Bronchial epithelial cell (primary cell): ENCODE measurements at places on chromosomes 11 and 22. TPM values are rescaled to one million over a fixed set of nuclear protein-coding genes. Genes with fewer than 3 reads are reported as not detected.

The IGSF9B gene
- under 0.01 and 0.38 TPM in 2 replicates for total RNA-seq

The OR51V1 gene
- not detected in 2 replicates for total RNA-seq

The LRRC75B gene
- 4.2 and 5.5 TPM in 2 replicates for total RNA-seq

The P4HA3 gene
- total RNA-seq = under 0.01 and 0.26 TPM in 2 replicates

The ZDHHC5 gene
- total RNA-seq = 30.3 and 43.5 TPM in 2 replicates

The APOL5 gene
- not detected in 2 replicates for total RNA-seq

The OR2AG2 gene
- under 0.01 TPM in 2 replicates for total RNA-seq

The SUSD2 gene
- under 0.01 and 0.13 TPM in 2 replicates for total RNA-seq

The CHRM1 gene
- not detected in 2 replicates for total RNA-seq

The NXPE4 gene
- total RNA-seq = not detected in 2 replicates

GRCh38 chr11:64251753-64252002, 348 bp downstream of the PLCB3 start:
- DNase-seq = no peak

- no peak for DNase-seq
Observed at GRCh38 chr11:44880511-44880910, 70.2 kb downstream of the TP53I11 start.

DNA sequence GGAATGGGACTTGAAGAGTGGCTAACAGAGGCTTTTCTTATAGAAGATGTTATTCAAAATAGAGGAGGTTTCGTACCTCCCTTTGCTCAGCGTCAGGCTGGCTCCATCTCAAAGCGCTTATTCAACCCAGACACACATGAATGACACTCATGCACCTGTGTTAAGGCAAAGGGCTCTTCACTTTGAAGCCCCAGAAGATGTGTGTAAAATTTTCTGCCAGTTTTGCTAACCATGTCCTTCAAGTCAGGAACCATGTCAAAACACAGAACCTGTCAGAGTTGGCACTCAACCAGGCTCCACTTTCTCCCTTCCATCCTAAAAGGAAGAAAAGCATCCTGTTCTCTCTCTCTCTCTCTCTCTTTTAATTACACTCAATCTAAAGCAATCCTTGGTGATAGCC, 352.8 kb upstream of the NARS2 start:
- no peak for DNase-seq

DNA sequence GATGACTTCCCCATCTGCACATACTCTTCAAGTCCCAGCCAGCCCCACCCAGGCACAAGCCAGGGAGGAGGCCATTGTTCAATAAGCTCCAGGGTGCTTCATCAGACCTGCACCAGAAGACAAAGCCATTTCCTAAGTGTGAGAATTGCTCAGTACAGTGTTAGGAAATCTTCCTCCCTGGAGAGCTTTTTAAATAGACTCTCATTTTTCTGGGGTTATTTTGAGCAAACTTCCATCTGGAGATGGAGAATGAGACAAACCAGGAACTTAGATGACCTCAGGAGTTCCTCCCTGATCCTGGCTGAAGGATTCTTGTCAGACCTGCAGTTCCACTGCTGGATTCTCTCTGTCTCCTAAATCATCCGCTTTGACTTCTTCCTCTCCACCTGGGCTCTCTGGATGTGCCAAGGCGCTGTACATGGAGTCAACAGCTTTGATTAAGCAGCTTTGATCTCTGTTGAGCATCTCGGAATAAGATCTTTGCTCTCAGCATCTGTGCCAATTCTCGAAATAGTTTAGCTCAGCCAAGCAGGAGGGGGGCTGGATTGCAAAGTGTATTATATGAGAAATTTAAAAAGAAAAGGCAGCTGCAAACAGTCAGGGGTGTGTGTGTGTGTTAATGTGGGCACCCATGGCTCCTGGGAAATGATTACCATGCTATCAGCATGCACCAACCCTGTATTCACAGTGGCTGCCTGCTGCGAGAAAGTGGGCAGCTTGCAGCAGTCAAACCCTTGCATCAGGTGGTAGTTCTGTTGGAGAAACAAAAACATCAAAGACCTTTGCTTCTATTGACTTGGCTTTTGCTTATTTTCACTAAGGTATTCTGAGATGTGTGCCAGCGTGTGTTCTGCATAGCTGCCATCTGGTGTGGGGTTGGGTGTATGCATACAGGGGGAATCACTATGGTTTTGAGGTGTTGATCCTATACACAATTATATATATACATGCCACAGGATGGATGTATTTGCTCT, 70.2 kb upstream of the NAV2 start:
- DNase-seq = no peak

DNA sequence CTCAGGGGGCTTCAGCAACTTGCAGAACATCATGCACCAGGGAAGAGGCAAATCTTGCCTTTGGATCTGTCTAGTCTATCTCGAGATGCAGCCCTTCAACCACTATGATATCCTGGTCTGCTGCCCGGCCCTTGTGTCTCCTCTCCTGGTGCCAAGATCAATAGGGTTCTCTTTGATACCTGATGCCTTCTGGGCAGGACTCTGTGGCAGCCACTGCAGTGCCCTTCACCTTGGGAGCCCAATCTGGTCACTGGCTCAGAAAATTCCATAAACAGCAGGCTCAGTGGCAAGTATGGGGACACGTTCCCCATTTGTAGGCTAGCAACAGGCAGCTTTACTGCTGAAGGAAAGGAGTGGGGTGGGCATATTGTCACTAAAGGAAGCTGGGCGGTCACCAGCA, 23.4 kb downstream of the SYN3 start:
- no peak for DNase-seq

GRCh38 chr11:123521930-123522329, 91.9 kb downstream of the GRAMD1B start:
- DNase-seq = no peak

DNA sequence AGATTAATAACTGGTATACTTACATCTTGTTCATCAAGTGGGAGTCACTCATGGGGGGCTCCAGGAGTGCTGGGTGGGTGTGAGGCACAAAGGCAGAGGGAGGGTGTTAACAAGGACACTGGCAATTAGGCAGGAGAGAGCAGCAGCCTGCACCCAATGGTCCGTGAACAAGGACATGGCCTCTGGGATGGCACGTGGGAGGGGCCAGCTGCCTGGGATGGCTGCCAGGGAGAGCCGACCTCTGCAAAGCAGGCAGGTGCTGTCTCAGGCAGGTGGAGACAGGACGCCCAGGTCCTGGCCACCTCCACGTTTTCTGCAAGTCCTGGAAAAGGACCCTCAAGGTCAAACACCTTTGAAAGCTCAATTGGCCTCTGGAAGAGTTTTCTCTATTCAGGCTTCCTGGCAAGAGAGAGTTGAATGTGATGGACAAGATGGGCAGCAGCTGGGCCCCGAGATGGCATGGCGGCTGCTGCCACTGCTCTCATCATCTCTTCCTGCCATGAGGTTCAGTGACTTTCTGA, 257.1 kb downstream of the BUD13 start:
- no peak for DNase-seq

DNA sequence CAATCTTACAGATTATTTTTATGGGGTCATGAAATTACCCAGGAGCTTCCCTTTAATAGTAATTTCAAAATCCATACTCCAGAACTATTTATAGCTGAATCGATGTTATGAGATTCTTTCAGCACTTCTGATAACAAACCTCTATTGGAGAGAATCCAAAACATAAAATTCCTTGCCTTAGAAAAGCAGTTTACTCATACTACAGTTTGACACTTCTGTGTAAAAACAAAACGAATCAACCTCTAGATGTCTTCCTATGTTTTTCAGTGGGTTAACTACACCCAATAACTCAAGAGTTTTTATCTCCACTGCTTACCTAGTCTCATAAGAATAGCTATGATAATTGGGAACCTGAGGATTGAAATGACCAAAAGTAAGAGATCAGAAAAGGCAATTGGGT, 35.6 kb downstream of the KIF18A start:
- no peak for DNase-seq

GRCh38 chr11:108115500-108116140, 5.7 kb upstream of the ACAT1 start:
- DNase-seq = peak; percentile 86

GRCh38 chr22:27378311-27378800, 423.2 kb downstream of the MN1 start:
- DNase-seq = no peak

- DNase-seq = peak; percentile 26
Observed at GRCh38 chr22:36569999-36570398, 41.0 kb upstream of the EIF3D start.

GRCh38 chr11:36425561-36426081, 84.5 kb downstream of the TRAF6 start:
- no peak for DNase-seq

DNA sequence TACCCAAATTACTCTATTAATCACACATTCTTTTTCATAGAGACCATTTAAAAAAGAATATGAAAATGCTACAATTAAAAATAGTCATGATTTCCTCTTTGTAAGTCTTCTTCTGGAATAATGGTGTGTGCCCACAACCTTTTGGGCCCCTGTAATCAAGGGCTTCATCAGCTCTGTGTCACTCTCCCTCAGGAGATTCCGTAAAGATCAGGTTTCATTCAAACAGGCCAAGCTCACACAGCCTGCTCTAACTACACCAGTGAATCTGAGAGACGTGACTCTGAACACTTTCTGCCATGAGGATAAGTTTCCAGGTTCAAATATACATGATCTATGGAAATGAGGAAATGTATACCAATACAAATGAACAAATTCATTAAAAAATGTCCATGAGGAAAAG, 9.5 kb downstream of the DRICH1 start:
- DNase-seq = peak; percentile 10

DNA sequence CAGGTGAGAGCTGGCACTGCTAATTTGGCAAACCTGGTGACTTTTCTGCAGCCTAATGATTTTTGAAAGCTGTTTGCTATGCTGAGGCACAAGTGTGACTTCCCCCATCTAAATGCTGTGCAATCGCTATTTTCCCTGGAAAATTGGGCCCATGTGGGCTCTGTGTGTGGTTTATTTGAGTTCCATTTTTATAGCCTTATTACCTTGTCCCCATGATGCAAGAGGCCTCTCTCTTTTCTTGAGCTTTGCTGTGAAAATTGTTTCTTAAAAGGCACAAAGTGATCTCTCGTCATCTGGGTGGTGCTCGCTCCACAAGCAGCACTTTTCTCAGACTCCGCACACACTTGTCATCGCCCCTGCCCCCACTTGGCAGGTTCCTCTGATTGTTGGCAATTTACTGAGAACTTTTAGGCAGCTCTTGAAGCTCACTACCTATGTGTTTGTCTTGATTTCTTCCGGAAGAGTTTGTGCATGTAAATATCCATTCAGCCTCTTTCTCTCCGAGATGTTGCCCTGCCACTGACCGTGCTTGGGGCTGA, 24.9 kb downstream of the BMAL1 start:
- DNase-seq = no peak

DNA sequence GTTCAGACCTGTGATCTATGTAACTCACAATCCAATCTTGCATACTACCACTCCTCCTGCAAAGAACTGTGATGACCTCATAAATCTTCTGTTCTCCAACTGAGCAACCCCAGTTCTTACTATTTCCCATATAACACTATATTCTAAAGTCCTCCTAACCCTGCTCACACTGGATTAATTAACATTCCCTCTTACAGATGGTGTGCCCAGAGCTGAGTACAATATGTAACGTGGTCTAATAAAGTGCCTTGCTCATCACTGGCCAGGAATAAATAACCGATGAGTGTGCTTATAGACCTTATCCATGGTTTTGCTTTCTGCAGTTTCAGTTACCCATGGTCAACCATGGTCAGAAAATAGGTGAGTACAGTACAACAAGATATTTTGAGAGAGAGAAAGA, 28.6 kb downstream of the PRCP start:
- DNase-seq = no peak

DNA sequence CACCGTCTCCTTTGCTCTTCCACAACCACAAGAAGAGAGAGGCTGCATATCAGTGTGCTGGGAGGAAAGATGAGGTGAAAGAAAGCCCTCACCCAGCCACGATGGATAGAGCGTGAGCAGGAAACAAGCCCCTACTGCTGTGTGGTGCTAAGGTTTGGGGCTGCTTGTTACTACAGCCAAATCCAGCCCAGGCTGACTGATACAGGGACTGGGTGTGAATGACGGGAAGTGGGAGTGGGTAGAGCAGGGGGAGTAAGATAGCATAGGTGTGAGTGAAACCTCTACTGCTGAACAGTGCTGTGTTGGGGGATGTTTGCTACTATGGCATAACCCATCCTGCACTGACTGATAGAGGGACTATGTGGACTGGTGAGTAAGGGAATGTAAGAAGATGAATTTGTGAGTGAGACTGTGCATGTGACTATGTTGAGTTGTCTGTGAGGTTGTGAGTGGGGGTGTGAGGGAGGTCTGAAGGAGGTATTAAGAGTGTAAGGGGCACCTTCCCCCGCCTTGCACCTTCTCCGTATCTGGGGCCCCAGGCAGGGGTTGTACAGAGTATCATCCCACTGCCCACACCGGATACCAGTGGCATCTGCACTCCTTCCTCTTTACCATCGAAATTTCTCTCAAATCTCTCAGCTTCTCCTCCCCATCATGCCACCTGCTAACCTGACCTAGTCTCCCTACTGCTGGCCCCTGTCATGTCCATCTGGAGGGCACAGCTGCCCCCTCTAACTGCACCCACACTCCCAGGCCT, 91.5 kb downstream of the MN1 start:
- DNase-seq = no peak

- DNase-seq = peak; percentile 33
Observed at GRCh38 chr11:108551651-108552462, 41.7 kb downstream of the EXPH5 start.

DNA sequence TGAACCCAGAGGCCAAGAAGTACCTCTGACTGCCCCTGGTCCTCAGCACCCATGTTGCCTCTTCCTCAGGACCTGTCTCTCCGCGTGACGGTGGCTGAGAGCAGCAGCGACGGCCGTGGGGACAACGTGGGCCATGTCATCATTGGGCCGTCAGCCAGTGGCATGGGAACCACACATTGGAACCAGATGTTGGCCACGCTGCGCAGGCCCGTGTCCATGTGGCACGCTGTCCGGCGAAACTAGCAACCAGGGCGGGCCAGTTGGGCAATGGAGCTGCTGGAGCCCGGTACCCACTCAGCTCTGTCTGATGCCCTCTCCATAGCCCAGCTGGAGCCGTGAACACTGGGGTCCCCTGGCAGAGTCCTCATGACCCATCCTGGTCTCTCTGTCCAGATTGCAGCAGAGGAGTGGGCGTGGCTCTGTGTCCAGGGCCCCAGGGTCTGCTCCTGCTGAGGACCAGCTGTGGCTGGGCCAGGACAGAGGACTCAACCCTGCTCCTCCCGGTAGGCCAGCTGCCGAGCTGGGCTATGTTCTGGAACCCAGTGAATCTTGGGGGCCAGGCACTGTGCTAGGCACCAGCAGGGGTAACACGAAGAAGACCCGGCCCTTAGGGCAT, 8.0 kb upstream of the RHOD start:
- no peak for DNase-seq

DNA sequence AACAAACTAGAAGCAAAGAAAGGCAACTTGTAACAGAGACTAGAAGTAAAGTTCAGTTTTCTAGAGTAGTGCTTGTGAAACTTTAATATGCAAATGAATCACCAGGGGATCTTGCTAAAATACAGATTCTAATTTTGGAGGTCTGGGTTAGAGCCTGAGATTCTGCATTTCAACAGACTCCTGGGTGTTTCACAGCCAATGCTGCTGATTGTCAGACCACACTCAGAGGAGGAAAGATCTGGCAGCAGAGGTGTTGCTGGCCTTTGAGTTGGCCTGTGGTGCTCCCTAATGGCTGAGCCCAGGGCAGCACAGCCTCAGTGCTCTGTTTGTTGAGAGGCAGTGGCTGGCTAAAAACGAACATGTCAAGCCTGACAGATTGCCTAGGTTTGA, 5.4 kb downstream of the CRY2 start:
- no peak for DNase-seq
